Activated CD4-positive, CD25-positive, alpha-beta regulatory T cell treated with anti-CD3 and anti-CD28 coated beads, Interleukin-2, amount 50 U/mL, for 16 hours (primary cell): ENCODE measurements at places on chromosomes 2 and 18.

GRCh38 chr2:210459880-210460279 is 16.7 kb downstream of the LANCL1 start:
- no peak for DNase-seq

DNA sequence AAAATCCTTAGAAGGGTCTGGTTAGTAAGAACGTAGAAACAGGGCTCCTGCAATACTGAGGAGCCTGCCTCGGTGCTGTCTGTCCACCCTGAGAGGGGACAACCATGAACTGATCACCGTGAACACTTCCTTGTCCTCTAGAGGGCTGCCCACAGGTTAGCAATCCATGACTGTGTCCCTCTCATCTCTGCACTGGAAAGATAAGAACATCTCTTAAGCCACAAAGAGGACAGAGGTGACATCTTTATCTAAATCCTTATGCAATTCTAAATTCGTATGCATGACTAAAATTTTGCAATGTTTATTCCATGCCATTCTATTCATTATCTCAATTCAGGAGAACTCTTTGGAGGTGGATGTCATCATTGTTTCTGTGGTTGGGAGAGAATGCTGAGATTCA is 12.8 kb downstream of the EFR3B start:
- no peak for DNase-seq

GRCh38 chr18:79871026-79871390 is 73.3 kb downstream of the KCNG2 start:
- no peak for DNase-seq

DNA sequence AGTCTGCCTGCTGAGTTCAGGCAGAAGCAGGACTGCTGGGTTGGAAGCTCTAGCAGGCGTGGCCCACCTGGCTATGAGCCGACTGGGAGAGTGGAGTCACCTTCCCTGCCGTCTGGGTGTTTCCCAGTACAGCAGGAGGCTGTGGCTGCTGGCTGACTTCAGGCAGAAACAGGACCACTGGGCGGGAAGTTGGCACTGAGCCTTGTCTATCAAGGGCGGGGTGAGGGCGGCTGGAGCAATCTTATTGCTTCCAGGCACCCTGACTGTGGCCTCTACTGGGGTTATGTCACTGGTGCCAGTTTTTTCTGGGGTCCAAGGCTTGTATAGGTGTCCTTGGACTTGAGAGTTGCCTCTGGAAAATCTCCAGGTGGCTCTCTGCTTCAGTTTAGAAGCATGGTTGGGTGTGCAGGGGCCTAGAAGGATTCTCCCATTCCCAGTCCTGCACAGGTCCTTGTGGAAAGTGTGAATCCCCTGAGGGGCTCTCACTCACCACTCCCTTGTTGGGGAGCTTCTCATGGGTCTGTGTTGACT is 30.5 kb downstream of the LTBP1 start:
- DNase-seq: no peak
